Stimulated activated CD8-positive, alpha-beta memory T cell treated with anti-CD3 and anti-CD28 coated beads, Interleukin-4, amount 100 ng/mL, for 1 hour (primary cell): ENCODE measurements at places on chromosomes 12 and 14.

GRCh38 chr14:104680806-104681688, 8.4 kb upstream of the INF2 start:
- DNase-seq, result no peak

DNA sequence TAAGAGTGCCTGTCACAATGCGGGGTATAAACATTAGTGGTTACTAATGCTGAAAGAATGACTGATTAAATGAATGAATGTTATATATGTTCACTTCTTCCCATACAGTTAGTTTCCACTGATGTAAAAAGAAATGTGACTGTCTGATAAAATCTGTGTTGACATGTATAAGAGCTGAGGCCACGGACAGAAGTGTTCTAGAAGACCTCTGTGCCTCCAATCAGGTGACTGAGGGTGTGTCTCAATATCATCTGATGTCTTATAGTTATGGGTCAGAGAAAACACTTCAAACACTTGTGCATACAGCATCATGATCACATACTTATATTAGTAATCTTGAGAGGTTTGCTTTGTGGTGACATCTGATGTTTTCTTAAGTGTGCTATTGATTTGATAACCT, 183.4 kb downstream of the TTC7B start:
- DNase-seq, result no peak

GRCh38 chr12:112236386-112236785, 111.0 kb downstream of the TRAFD1 start:
- no peak for DNase-seq

GRCh38 chr12:92417373-92417772, 271.7 kb upstream of the BTG1 start:
- DNase-seq, result no peak

DNA sequence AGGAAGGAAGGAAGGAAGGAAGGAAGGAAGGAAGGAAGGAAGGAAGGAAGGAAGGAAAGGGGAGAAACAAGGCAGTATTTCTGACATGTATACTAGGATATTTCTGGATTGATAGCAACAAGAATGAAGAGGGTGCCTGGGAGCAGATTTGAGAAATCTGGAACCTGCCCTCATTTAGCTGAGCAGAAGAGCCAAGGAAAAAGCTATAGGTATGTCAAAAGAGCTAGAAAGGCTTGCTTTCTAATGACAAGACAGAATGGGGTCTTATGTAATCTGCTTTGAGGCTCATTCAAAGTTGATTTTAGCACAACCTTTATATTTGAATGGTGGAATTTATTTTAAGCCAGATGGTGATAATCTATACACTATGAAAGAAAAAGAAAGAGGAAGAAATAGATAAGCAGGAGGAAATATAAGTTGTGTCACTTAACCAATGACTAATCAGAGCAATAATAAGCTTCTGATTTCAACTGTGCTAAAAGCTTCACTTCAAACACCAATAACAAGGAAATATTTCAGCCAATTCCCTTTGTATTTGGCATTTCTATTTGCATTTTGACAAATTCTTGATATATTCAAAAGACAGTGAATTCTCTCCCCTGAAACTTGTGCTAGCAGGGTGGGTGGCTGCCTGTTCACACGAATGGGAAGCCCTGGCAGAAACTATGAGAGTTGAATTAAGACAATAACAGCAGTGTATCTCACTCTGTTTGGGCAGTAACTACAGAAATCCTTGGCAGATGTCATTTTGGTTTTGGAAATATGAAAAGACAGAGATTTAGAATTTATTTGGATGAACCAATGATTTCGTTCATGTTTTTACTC, 76.3 kb upstream of the FLRT2 start:
- no peak for DNase-seq

DNA sequence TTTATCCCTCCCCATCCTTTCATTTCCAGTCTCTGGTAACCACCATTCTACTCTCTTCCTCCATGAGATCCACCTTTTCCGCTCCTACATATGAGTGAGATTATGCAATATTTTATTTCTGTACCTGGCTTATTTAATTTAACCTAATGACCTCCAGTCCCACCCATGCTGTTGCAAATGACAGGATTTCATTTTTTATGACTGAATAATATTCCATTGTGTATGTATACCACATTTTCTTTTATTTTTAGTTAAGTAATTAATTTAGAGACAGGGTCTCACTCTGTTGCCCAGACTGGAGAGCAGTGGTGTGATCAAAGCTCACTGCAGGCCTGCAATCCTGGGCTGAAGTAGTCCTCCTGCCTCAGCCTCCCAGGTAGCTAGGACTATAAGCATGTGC, 2.6 kb downstream of the LRRK2 start:
- no peak for DNase-seq

GRCh38 chr12:32501835-32502333, 102.5 kb downstream of the FGD4 start:
- DNase-seq, result no peak

- no peak for DNase-seq
Measured at GRCh38 chr12:109432431-109432830, 44.7 kb downstream of the KCTD10 start.

DNA sequence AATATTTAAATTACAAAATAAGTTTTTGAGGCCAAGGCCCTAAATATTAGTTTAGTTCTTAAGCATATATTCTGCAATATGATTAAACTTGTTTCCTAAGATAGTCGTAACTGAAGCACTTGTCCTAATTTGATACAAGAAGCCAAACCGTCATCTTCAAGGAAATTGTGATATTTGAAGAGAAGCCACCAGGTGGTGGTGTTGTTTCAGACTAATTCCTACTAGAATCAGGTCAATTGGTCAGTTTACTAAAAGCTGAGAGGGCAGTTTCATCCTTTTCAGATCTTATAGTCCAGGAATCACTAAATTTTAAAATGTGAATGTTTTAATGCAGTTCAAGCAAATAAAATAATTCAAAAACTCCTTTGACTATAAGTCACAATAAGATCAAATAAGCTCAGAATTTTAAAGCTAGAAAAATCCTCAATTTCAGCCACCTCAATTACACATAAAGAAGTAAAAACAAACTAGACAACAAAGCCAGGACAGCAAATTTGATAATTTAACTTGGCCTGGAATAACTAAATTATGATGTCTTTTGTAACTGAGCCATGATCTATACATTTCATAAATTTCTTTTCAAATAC, 7.1 kb upstream of the ARL1 start:
- no peak for DNase-seq

- DNase-seq, result no peak
Measured at GRCh38 chr14:30084811-30085210, 157.2 kb upstream of the PRKD1 start.

DNA sequence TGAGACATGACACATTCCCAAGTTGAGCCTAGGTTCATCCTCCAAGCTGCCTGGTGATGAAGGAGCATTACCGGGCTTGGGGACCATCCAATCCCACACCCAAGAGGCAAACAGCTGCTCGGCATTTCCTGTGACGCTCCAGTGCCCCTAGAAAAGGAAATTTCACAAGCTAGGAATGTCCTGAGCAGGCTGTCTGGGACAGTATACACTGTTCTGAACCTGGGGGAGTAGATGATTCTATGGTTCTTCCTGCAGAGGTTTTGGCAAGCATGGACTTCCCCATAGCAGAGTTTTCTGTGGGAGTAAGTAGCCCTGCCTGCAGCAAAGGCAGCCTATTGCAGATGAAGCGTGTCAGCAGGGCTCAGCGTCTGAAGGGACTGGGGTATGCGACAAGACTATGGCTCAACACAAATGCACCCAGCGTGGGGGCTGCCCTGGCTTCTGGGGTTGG, 47.4 kb upstream of the SRSF5 start:
- DNase-seq, result no peak

GRCh38 chr14:91727121-91727520, 4.8 kb downstream of the CATSPERB start:
- no peak for DNase-seq

GRCh38 chr14:50340963-50341362, 28.8 kb downstream of the DMAC2L start:
- no peak for DNase-seq

DNA sequence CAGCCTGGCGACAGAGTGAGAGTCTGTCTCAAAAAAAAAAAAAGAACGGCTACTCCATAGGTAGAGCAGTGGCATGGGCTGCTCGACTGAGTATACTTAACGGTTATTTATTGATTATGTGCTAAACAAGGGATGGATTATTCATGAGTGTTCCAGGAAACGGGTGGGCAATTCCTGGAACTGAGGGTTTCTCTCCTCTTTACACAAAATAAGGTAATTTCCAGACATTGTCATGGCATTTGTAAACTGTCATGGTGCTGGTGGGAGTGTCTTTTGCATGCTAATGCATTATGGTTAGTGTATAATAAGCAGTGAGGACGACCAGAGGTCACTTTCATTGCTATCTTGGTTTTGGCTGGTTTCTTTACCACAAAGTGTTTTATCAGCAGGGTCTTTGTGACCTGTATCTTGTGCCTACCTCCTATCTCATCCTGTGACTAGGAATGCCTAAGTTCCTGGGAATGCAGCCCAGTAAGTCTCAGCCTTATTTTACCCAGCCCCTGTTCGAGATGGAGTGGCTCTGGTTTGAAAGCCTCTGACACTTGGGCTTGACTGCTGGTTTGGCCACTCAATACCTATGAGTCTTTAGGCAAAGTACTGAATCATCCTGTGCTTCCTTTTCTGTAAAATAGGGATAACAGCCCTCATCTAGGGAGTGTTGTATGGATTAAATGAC, 3.2 kb downstream of the DGLUCY start:
- DNase-seq, result no peak

- no peak for DNase-seq
Measured at GRCh38 chr14:95713596-95714371, at the start of gene TCL1A. TCL1A (minus strand) TSS chr14:95714125; CDS start chr14:95714066, 59 bp downstream.

DNA sequence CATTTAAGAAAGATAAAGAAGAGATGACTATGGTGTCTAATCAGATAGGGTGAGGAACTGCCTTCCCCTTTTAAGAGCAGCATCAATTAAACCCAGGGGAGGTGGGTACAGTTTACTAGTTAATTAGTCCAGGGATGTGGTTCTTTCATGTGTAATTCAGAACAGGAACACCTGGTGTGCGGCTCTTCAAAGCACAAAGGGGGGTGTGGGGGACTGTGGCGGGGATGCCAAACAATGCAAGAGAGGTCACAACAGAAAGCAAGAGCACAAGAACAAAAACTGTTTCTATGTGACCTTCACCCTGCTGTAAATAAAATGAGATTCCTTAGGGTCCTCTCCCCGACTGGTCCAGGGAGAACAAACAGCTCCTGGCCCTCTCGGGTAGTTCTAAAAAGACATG, 183.9 kb upstream of the SOX5 start:
- no peak for DNase-seq
